ENCODE measurements at places on chromosomes 4 and X.

GRCh38 chr4:77367638-77368037, 210.6 kb downstream of the CCNG2 start:
- no peak for DNase-seq

DNA sequence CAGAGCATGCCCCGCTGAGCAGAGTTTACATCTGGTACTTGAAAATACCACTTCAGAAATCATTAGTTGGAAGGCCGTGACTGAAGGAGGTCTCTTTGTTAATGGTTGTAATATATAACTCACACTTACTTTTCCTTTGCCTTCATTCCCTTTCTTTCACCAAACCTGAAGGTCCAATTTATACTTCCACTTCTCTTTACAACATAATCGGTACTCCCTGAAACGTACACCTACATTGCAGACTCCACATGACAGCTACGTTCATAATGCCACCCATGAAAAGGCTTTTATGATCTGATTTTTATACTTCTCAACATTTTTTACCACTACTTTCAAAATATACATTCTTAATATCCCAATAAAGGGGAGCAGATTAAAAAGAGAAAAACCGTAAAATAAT, 298.7 kb downstream of the C4orf33 start:
- no peak for DNase-seq

GRCh38 chr4:185204238-185204910, 574 bp upstream of the CFAP97 start:
- DNase-seq: no peak

DNA sequence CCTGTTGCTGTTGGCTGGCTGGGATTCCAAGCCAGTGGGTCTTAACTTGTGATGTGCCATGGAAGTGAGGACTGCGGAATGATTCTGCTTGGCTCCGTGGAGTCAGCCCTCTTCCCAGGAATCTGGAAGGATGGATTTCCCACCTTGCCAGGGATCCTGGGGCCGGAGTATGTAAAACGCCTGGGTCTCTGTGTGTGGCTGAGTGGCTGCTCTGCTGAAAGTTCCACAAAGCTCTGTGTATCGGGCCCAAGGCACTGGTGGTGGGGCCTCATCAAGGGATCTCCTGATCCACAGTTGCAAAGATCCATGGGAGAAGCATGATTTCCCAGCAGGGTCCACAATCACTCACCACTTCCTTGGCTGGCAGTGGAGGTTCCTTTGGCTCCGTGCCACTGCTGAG, 24.1 kb upstream of the TMEM271 start:
- DNase-seq: no peak

- DNase-seq: no peak
Measured at GRCh38 chr4:1243451-1244080, 5.4 kb downstream of the CTBP1 start.

- no peak for DNase-seq
Measured at GRCh38 chr4:53599632-53600031, 8.3 kb upstream of the LNX1 start.

DNA sequence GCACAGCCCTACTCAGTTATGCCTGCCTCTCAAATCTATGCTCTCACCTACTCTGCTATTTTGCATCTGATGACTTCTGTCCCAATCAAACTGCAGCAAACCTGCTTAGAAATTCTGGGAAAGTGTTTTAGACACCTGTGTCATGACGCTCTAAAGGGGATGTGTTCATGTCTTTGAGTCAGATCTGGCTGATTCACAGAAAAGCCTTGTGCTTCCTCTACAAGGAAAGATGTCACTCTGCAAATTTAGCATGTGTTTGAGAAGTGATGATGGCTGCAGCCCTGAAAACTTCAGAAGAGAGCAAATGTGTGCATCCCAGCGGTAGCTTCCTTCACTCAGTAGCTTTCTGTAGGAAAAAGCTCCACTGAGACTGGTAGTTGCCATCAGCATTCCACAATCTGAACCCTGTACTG, 235.4 kb downstream of the MGST2 start:
- no peak for DNase-seq

- DNase-seq: no peak
Measured at GRCh38 chrX:44996277-44996676, 123.3 kb downstream of the KDM6A start.

DNA sequence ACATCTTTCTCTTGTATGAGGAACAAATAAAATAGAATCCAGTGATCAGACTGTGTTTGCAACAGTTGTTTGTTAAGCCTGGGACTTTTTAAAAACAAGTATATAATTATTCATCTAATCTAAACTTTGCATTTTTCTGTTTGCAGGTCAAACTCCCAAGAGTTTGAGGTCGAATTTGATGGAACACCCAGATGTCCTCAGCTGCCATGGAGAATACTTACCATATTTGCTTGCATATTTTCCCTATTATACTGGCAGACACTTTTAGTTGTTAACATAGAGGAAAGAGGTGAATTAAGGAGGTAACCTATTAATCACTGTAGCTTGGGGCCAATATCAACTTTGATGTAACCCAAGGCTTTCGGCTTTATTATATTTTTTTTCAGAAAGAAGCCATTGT, 401.5 kb upstream of the DIPK2B start:
- no peak for DNase-seq

DNA sequence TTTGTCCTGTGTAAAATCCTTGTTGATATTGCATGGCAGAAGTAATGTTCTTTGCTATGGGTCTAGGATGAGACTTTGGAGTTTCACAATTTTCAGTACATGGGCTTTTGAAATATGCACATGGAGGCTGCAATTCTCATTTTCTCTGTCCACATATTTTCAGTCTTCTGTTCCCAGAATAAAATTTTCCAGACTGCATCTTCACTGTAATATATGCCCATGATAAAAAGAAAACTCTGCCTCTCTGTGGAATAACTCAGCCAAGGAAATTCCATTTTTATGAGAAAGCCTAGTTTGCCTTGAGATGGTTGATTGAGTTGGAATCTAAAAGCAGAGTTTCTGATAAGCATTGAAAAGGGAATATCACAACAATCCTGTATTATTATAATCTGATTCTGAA, 601.4 kb upstream of the AADAT start:
- DNase-seq: no peak

GRCh38 chr4:15003891-15004738, 1.8 kb downstream of the CPEB2 start:
- DNase-seq: peak; percentile 18

GRCh38 chr4:52507774-52508173, 151.3 kb downstream of the USP46 start:
- no peak for DNase-seq
